ENCODE measurements at places on chromosomes 11 and 22. TPM values are rescaled to one million over a fixed set of nuclear protein-coding genes. Genes with fewer than 3 reads are reported as not detected.

Gene CRYBB2
- total RNA-seq, result not detected

Gene ZBTB16
- total RNA-seq, result 13.6 TPM

Gene BTG4
- total RNA-seq, result not detected

Gene RIC3
- total RNA-seq, result not detected

Gene NDUFS3
- total RNA-seq, result 82.4 TPM

Gene TSKU
- total RNA-seq, result 24.8 TPM

Gene MS4A6E
- not detected for total RNA-seq

Gene OR51D1
- not detected for total RNA-seq

Gene SLC6A5
- total RNA-seq, result not detected

Gene KRTAP5-11
- total RNA-seq, result not detected

Gene WBP2NL
- total RNA-seq, result 0.18 TPM

Gene KDM4D
- 0.53 TPM for total RNA-seq

Gene OR56B4
- total RNA-seq, result not detected

Gene KREMEN1
- 4.4 TPM for total RNA-seq

Gene OR52H1
- not detected for total RNA-seq

Gene DDX25
- not detected for total RNA-seq

Gene TSGA10IP
- not detected for total RNA-seq

Gene MCHR1
- total RNA-seq, result not detected

Gene SUN2
- 86.5 TPM for total RNA-seq

Gene ACTN3
- under 0.01 TPM for total RNA-seq

Gene CYP2D6
- total RNA-seq, result not detected

Gene TECTA
- 0.18 TPM for total RNA-seq

Gene WT1
- 26.4 TPM for total RNA-seq

Gene COMT
- 315 TPM for total RNA-seq

Gene C1QTNF4
- total RNA-seq, result 2.6 TPM

Gene NTM
- 4.8 TPM for total RNA-seq

Gene MS4A5
- total RNA-seq, result not detected

Gene MFNG
- total RNA-seq, result not detected
